ENCODE measurements at places on chromosomes 7 and 10. TPM values are rescaled to one million over a fixed set of nuclear protein-coding genes. Genes with fewer than 3 reads are reported as not detected.

- no peak for DNase-seq
Measured at GRCh38 chr10:35005868-35006267, 84.3 kb downstream of the CUL2 start.

GRCh38 chr10:90847436-90847835 is 10.4 kb downstream of the HTR7 start:
- DNase-seq, result no peak

DNA sequence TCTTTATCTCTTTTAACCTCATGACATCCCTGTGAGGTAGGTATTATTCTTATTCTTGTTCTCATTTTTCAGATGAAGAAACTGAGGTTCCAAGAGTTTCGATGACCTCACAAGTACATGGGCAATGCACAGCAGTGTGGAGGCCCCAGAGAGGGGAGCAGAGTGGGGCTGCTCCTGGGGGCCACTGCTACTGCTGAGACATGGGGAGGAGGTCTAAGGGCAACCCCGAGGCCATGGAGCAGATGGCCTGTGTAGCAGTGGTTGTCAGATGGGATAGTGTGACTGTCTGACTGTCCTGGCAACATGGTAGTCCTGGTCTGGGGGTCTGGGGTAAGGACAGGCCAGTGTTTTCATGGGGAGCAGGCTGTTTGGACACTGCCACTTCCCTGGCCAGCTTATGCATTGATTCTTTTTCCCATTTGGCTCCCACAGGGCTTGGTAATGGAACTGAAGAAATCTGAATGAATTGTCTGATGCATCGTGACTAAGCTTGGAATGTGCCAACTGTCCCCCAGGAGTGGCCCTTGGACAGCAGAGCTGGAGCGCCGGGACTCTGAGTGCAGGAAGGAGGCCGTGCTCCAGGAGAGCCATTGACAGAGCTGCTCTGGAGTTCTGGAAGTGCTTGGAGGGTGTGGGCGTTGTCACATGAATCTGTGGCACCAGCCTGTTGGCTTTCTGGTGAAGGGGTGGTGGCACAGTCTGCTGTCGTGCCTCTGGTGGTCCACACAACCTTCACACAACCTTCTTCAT is 40.9 kb downstream of the ADRA2A start:
- no peak for DNase-seq

GRCh38 chr7:4836206-4836661 is 25.6 kb downstream of the PAPOLB start:
- DNase-seq, result no peak

DNA sequence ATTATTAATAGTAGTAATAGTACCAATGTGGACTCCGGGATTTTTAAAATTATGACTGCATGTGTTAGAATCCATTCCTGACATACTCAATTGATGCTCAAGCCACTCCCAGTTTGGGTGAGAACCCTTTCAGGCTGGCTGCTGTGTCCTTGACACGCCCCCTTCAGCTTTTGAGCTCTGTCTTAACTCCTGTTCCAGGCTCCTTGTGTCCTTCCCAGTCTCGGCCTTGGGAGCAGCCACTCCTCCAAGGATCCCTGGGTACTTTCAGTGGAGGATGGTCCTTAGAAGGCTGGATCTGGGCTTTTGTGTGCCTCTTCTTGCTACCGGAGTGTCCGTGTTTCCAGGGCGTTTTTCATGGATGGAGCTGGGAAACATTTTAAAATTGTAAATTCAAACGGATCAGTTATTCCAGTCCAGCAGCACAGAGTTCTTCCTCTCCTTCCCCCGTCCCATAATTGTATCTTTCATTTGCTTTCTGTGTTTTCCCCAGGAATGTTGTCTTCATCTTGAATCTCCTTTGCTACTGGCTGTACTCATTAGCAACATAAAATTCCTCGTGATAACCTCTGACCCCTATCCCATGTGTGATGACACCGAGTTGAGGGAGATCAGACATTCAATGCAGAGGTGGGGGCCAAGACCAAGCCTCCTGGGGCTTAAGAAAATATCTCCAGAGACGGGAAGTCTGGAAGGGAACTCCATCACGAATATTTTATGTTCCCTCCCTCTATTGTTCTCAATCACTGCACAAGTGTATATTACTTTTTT is 40.0 kb upstream of the PFKFB3 start:
- DNase-seq, result no peak

- no peak for DNase-seq
Measured at GRCh38 chr7:143978585-143978984, 21.5 kb upstream of the OR6B1 start.

GRCh38 chr7:140260352-140261104 is 83.7 kb upstream of the KDM7A start:
- DNase-seq, result no peak

GRCh38 chr7:139656387-139656786 is 121.4 kb downstream of the HIPK2 start:
- DNase-seq, result no peak

The MKX gene
- polyA plus RNA-seq, result 0.70 TPM

All from left renal pelvis (tissue), 4 donors.